ENCODE measurements at places on chromosomes 7 and 10.

DNA sequence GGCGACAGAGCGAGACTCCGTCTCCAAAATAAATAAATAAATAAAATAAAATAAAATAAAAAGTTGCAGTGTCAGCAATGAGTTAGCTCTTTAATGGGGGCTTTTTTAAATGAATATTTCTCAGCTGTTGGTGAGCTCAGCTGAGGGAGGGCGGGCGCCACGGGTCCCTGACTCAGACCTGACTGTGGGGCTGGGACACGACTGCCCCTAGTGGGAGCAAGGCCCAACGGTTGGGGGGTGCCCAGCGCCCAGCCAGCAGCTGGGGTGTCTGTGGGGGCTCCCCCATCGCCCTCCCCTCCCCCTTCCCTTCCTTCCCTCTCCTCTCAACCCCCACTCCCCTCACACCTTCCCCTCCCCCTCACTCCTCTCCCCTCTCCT is 46.6 kb downstream of the PWWP2B start:
- no peak for DNase-seq

DNA sequence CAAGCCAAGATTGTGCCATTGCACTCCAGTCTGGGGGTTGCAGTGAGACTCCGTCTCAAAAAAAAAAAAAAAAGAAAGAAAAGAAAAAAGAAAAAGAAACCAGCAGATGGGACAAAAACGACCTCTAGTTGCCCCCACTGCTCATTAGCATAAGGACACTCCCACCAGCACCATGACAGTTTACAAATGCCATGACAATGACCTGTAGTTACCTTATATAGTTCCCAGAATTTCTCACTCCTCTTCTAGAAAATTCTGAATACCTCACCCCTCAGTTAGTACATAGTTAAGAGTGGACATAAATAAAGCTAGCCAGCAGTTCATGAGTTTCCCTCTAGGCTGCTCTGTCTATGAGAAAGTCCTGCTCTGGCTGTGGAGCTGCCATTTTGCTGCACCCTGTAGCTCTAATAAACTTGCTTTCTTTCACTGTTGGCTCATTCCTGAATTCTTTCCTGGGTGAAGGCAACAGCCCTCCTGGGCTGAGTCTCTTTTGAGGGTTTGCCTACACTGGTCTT is 276.8 kb upstream of the AKR1E2 start:
- no peak for DNase-seq

DNA sequence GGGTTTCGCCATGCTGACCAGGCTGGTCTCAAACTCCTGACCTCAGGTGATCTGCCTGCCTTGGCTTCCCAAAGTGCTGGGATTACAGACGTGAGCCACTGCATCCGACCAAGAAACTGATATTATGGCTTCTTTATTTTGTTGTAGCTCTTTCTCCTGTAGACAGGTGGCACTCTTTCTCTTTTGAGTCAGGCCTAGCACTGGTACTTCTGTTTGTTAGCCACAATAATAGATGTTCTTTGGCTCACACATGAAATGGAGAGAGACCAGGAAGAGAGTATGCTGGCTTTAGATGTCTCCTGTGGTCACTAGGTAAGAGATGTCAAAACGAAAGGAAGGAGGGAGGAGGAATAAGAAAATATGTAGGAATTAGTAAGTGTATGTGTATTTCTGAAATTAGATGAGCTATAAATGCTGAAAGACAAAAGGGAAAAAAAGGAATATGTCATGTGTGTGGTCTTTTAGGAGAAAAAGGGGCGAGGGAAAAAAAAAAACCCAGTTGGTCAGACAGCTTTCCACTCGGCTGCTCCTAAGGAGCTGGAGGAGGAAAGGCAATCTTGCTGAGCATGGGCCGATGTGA is 78.7 kb downstream of the CLEC2L start:
- no peak for DNase-seq

DNA sequence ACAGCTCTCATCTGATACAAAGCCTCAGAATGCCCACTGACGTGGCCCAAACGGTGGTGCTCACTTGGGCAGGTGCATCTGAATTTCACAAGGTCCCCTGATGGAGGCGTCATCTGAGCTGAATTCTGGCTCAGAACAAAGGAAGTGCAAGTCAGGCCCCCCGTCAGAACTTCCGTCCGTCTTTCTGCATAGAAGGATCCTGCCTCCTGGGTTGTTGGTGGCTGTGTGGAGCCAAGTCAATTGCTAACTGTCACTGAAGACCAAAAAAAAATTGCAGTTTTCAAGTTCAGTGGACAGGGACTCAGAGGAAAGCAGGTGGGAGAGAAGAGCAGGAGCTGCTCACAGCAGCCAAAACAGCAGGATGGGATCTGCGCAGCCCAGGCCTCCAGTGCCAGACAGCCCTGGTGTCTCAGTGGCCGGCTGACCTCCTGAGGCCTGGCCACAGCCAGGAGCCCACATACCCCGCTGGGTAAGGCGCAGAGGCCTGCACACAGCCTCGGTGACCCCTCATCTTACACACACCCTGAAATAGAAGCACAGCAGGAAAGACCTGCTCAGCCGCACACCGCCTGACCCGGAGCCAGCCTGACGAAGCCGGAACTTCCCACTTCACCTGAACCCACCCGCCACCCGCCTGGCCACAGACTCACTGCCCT is 49.4 kb downstream of the PYROXD2 start:
- DNase-seq = no peak

DNA sequence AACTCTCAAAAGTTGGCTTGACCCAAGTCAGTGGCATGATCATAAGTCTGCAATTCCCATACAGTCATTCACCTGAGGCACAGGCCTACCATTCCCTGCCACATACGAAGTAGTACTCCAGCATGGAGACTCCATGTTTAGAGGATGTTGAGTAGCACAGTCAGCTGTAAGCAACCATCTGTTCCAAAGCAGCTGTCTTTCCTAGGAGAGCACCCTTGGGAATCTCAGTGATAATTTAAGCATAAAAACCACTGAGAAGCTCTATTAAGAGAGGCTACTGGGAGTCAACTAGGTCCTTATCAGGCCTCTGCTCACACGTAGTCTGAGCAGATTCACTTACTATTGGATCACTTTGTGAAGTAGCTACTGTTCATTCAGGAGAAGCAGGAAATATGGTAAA is 61.6 kb upstream of the UNC5B start:
- DNase-seq = no peak

DNA sequence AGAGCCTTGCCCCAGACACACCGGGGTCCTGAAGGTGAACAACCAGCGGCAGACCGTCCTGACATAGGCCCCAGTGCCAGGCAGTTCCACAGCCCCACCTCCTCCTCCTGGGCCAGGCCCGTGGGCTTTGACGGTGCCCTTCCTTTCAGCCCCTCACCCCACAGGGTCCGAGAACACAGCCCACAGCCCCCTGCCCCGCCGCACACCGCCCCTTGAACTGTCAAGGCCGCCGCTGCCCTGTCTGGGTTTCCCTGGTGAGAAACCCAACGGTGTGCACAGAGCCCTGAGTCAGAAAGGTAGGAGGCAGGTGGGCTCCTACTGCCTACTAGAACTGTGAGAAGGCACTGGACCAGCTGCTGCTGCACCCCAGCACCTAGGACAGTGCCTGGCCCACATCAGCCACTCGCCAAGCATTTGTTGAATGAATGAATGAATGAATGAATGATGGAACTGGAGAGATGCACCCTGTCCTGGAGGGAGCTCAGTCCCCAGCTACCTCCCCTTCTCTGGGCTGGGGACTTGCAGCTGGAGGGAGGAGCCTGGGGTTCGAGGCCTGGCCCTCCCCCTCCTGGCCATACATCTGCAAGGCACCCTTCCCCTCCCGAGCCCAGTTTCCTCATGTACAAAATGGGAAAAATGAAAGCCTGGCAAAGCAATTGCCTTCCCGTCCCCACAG is 117.9 kb downstream of the SLIT1 start:
- DNase-seq = no peak

DNA sequence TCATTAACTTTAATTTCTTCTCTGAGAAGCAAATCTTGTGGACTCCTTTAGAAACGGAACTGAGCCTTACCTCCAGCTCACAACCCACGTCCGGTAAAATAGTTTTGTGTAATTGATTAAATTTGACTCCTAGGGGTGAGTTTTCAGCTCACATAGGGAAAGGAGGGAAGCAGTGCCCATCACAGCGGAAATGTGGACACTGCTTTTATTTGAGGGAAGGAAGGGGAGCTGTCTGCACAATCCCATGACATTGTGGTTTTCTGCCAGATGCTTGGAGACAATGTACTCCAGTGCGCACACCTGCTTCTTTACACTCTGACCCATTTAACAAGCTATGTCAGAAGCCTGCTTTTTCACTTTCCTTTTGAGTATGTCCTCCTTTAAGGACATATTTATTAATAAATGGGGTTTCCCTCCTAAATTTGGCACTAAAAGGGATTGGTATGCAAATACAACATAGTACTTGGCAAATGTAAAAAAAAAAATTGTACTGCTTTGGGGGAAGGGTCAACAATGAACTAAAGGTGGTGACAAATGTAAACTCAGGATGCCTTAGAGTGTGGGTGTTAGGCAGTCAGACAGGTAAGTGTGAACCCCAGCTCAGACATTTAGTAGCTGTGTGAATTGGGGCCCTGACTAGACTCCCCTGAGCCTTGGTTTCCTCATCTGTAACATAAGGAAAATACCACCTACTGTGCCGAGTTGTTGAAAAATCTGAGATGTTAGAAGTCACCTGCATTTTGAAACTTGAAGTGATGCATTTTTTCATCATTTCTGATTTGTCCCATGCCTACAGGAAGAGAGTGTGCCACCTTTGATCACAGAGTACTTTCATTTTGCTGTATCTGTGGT is 90.2 kb upstream of the KLF6 start:
- DNase-seq = no peak

GRCh38 chr10:104202231-104202630 is 29.9 kb downstream of the CFAP43 start:
- DNase-seq = no peak
